ENCODE measurements at places on chromosomes 7 and 10.

DNA sequence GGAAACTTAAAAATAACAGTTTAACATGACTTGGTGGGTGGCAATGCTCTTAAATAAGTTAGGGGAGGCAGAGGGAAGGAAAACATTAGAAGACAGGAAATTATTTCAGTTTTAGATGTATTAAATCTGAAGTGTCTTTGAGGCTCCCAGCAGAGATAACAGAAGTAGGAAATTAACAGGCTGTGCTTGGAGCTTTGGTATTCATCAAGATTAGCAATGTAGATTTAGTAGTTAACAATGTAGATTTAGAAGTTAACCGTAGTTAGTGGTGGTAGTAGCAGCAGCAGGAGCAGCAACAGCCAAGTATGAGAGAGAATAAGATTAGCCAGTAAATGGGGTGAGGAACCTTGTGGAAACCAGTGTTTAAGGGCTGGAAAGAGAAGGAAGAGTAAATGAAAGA lies 48.7 kb upstream of the UBN2 start:
- DNase-seq: no peak

- DNase-seq: no peak
Observed at GRCh38 chr10:58706836-58707235, 194.2 kb downstream of the BICC1 start.

- DNase-seq: no peak
Observed at GRCh38 chr7:158066085-158066484, 521.5 kb downstream of the PTPRN2 start.

- DNase-seq: no peak
Observed at GRCh38 chr7:69624435-69625230, 26.4 kb downstream of the AUTS2 start.
